ENCODE measurements at places on chromosomes 13 and 19. TPM values are rescaled to one million over a fixed set of nuclear protein-coding genes. Genes with fewer than 3 reads are reported as not detected.

The PDE4A gene
- 10.8 TPM for total RNA-seq

GRCh38 chr13:20973886-20974425, 71.4 kb upstream of the XPO4 start:
- H3K36me3 ChIP-seq = peaks cover 70% of the 10 kb centered on the region
- H3K4me3 ChIP-seq = no peak overlapping the region
- no peaks in the 10 kb centered on the region for H3K4me1 ChIP-seq
- H3K27ac ChIP-seq = no peak overlapping the region
- H3K27me3 ChIP-seq = no peaks in the 10 kb centered on the region

- no peak overlapping the region for H3K4me3 ChIP-seq
- DNase-seq = no peak
- no peaks in the 10 kb centered on the region for H3K36me3 ChIP-seq
These were observed 346.0 kb downstream of the ITGBL1 start for GRCh38 chr13:101798437-101798836.

- no peak overlapping the region for H3K27ac ChIP-seq
- H3K4me1 ChIP-seq = peaks cover 28% of the 10 kb centered on the region
- peaks cover 61% of the 10 kb centered on the region for H3K27me3 ChIP-seq
- DNase-seq = no peak
- no peaks in the 10 kb centered on the region for H3K36me3 ChIP-seq
These were observed 4.2 kb downstream of the PRR36 start for GRCh38 chr19:7869910-7870511.

The ZSCAN4 gene
- not detected for total RNA-seq

- H3K4me1 ChIP-seq = peaks cover 7% of the 10 kb centered on the region
- no peaks in the 10 kb centered on the region for H3K27me3 ChIP-seq
- DNase-seq = no peak
These were observed 4.0 kb upstream of the ZNF43 start for GRCh38 chr19:21839976-21840375.

DNA sequence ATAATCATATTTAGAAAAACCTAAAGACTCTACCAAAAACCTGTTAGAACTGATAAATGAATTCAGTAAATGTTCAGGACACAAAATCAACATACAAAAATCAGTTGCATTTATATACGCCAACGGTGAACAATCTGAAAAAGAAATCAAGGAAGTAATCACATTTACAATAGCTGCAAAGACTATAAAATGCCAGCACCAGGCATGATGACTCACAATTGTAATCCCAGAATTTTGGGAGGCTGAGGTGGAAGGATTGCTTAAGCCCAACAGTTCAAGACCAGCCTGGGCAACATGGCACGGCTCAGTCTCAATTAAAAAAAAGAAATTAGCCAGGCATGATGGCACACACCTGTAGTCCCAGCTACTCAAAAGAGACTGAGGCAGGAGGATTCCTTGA, 7.0 kb downstream of the ZNF562 start:
- H3K27ac ChIP-seq = no peak overlapping the region
- DNase-seq = no peak
- H3K36me3 ChIP-seq = peaks cover 3% of the 10 kb centered on the region
- no peak overlapping the region for H3K4me3 ChIP-seq
- no peaks in the 10 kb centered on the region for H3K27me3 ChIP-seq

The PRR20C gene
- total RNA-seq = not detected

DNA sequence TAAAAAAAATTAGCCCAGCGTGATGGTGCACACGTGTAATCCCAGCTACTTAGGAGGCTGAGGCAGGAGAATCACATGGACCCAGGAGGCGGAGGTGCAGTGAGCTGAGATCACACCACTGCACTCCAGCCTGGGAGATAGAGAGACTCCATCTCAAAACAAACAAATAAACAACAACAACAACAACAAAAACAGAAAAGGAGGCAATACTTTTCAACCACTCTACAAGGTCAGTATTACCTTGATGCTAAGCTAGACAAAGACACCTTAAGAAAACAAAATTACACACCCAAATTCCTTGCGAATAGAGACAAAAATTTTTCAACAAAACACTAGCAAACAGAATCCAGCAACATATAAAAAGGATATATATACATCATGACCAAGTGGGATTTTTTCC, 39.7 kb downstream of the PEPD start:
- no peak for DNase-seq
- no peaks in the 10 kb centered on the region for H3K36me3 ChIP-seq
- H3K4me1 ChIP-seq = no peaks in the 10 kb centered on the region
- H3K27me3 ChIP-seq = no peaks in the 10 kb centered on the region
- no peak overlapping the region for H3K4me3 ChIP-seq

DNA sequence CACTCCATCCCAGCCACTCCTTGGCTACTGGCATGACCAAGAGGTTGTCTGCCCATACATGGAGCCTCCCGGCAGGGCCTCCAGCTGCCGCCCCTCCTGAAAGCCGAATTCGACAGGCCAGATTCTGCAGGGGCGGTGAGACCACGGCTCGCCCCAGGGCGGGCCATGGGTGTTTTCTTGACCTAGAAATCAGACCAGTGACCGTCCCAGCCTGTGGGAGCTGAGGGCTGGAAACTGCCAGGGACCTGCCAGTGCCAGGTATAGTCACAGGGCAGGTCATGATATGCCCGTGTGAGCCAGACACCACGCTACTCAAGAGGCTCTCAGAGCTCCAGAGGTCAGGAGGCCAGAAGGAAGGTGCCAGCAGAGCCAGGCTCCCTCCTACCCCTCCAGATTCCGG, 16.8 kb downstream of the DAPK3 start:
- H3K4me1 ChIP-seq = no peaks in the 10 kb centered on the region
- DNase-seq = no peak
- no peaks in the 10 kb centered on the region for H3K27me3 ChIP-seq
- no peak overlapping the region for H3K27ac ChIP-seq

- DNase-seq = no peak
- H3K4me1 ChIP-seq = no peaks in the 10 kb centered on the region
- no peak overlapping the region for H3K27ac ChIP-seq
- H3K4me3 ChIP-seq = no peak overlapping the region
- no peaks in the 10 kb centered on the region for H3K36me3 ChIP-seq
These were observed 112.4 kb downstream of the KATNAL1 start for GRCh38 chr13:30194906-30195305.

DNA sequence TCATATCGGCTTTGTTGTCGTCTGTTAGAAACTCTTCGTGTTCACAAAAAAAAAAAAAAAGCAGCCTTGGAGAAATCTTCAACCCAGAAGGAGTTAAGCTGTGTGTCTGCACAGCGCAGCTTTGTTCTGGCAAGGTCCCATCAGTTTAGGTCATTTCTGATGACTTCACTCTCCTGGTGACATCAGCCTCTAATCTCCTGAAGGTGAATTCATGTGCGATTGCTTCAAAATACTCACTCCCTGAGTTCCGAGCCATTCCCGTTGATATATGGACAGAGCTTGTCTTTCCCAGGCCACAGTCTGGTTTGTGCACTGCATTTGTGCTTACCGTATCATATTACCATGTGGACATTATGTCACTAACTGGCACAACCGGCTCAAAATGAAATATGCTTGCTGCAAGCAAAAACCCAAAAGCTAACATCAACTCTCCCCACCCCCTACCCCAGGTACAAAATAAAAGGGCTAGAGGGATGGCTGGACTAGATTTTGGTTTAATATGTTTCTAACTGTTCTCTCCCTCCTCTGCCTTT, 342.4 kb downstream of the KCNRG start:
- H3K4me1 ChIP-seq = peaks cover 4% of the 10 kb centered on the region
- peak; percentile 25 for DNase-seq
- no peaks in the 10 kb centered on the region for H3K36me3 ChIP-seq
- peak overlapping the region; percentile 75 for H3K27ac ChIP-seq
- H3K27me3 ChIP-seq = no peaks in the 10 kb centered on the region
- no peak overlapping the region for H3K4me3 ChIP-seq

- H3K36me3 ChIP-seq = peaks cover 3% of the 10 kb centered on the region
- H3K4me3 ChIP-seq = peak overlapping the region; percentile 81
- H3K4me1 ChIP-seq = peaks cover 16% of the 10 kb centered on the region
These were observed 1.4 kb downstream of the ING1 start for GRCh38 chr13:110714797-110715394.

The CABP5 gene
- not detected for total RNA-seq

GRCh38 chr13:48393698-48394085, 19.2 kb downstream of the LPAR6 start:
- no peak overlapping the region for H3K27ac ChIP-seq
- no peaks in the 10 kb centered on the region for H3K27me3 ChIP-seq
- DNase-seq = no peak
- no peak overlapping the region for H3K4me3 ChIP-seq

The SELENOV gene
- not detected for total RNA-seq

The ZNF681 gene
- total RNA-seq = 4.6 TPM

- H3K4me3 ChIP-seq = no peak overlapping the region
- no peak overlapping the region for H3K27ac ChIP-seq
- H3K36me3 ChIP-seq = no peaks in the 10 kb centered on the region
- no peaks in the 10 kb centered on the region for H3K4me1 ChIP-seq
- DNase-seq = no peak
- H3K27me3 ChIP-seq = no peaks in the 10 kb centered on the region
These were observed 192.6 kb downstream of the MAB21L1 start for GRCh38 chr13:35283856-35284255.

GRCh38 chr19:20247016-20247683, 80.1 kb downstream of the ZNF486 start:
- H3K27me3 ChIP-seq = no peaks in the 10 kb centered on the region
- no peak overlapping the region for H3K4me3 ChIP-seq
- no peaks in the 10 kb centered on the region for H3K36me3 ChIP-seq
- no peaks in the 10 kb centered on the region for H3K4me1 ChIP-seq
- no peak overlapping the region for H3K27ac ChIP-seq
- DNase-seq = no peak

The FGF9 gene
- total RNA-seq = 1.2 TPM

The PGLYRP1 gene
- total RNA-seq = not detected

The KCNN4 gene
- 8.8 TPM for total RNA-seq

- H3K4me1 ChIP-seq = no peaks in the 10 kb centered on the region
- no peaks in the 10 kb centered on the region for H3K27me3 ChIP-seq
- no peak overlapping the region for H3K27ac ChIP-seq
- DNase-seq = no peak
- H3K36me3 ChIP-seq = no peaks in the 10 kb centered on the region
These were observed 187.5 kb upstream of the KL start for GRCh38 chr13:32828711-32829110.

The ELANE gene
- total RNA-seq = 2.1 TPM

The PRR20B gene
- total RNA-seq = not detected

DNA sequence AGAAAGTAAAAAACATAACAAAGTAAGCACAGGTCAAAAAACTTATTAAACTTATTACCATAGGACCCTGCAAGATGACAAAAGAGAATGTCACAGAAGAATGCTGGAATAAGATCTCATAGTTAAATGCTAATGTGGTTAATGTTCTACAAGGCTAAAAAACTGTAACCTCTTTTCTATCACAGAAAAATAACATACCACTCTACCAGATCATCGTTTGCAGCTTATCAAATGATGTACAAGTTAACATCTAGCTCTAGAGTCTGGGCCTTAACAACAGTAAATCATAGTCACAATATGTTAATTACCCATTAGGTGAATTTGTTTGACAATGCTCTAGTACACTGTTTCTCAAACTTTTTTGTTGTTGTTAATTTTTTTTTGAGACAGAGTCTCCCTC, 53.0 kb downstream of the NUFIP1 start:
- H3K27ac ChIP-seq = no peak overlapping the region
- no peaks in the 10 kb centered on the region for H3K27me3 ChIP-seq
- no peak overlapping the region for H3K4me3 ChIP-seq
- no peaks in the 10 kb centered on the region for H3K36me3 ChIP-seq
- DNase-seq = no peak

The SPTBN4 gene
- 14.9 TPM for total RNA-seq

GRCh38 chr19:48081106-48081505, 29.5 kb downstream of the PLA2G4C start:
- no peak overlapping the region for H3K27ac ChIP-seq
- H3K4me1 ChIP-seq = no peaks in the 10 kb centered on the region
- no peaks in the 10 kb centered on the region for H3K36me3 ChIP-seq
- DNase-seq = no peak
- no peak overlapping the region for H3K4me3 ChIP-seq

DNA sequence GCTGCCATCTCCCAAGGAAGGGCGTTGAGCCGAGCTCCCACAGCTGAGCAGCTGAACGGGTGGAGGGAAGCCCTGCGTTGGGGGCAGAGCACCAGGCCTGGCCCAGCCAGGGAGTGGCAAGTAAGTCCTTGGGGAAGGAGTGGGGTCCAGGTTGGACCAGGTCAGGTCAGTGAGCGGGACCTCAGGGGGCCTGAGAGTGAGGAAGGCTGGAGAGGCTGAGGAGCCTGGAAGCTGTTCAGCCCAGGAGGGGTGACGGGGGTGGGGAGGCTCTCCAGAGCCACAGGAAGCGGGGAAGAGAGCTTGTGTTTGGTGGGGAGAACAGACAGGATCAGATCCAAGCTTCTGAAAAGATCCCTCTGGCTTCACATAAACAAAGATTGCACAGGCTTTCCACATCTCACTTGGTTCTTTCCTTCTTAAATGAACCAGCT, 55.4 kb upstream of the ATP12A start:
- no peak overlapping the region for H3K27ac ChIP-seq
- H3K36me3 ChIP-seq = no peaks in the 10 kb centered on the region
- no peaks in the 10 kb centered on the region for H3K27me3 ChIP-seq
- no peaks in the 10 kb centered on the region for H3K4me1 ChIP-seq
- H3K4me3 ChIP-seq = no peak overlapping the region
- DNase-seq = no peak

The MATK gene
- total RNA-seq = 0.78 TPM

- no peak overlapping the region for H3K27ac ChIP-seq
- no peak overlapping the region for H3K4me3 ChIP-seq
- no peaks in the 10 kb centered on the region for H3K4me1 ChIP-seq
- DNase-seq = no peak
- no peaks in the 10 kb centered on the region for H3K27me3 ChIP-seq
These were observed 55.1 kb upstream of the CLDN10 start for GRCh38 chr13:95497381-95497807.

DNA sequence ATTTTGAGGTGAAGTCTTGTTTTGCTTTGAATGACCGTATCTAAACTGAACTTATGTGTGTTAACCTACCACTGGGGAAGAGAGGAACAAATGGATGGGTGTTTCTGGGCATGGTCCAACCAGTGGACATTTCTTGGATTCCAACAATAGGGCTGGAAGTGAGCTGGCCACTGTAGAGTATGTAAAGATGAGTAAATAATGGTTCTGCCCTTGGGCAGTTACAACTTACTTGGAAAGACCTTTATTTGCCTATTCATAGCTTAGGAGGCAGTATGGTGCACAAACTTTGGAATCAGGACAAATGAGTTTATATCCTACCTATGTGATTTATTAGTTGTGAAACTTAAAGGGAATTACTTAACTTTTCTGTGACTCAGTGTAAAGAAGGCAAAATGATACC, 429.5 kb downstream of the HS6ST3 start:
- no peak overlapping the region for H3K27ac ChIP-seq
- DNase-seq = no peak
- H3K4me1 ChIP-seq = no peaks in the 10 kb centered on the region
- no peaks in the 10 kb centered on the region for H3K36me3 ChIP-seq

The REEP6 gene
- 1.2 TPM for total RNA-seq

- H3K4me1 ChIP-seq = peaks cover 37% of the 10 kb centered on the region
- peak overlapping the region; percentile 80 for H3K4me3 ChIP-seq
- no peaks in the 10 kb centered on the region for H3K27me3 ChIP-seq
- no peak overlapping the region for H3K27ac ChIP-seq
- DNase-seq = no peak
These were observed 1.5 kb downstream of the RNF6 start for GRCh38 chr13:26220575-26220974.

- H3K27me3 ChIP-seq = no peaks in the 10 kb centered on the region
- no peak overlapping the region for H3K27ac ChIP-seq
- no peaks in the 10 kb centered on the region for H3K4me1 ChIP-seq
- H3K4me3 ChIP-seq = no peak overlapping the region
- no peak for DNase-seq
- peaks cover 40% of the 10 kb centered on the region for H3K36me3 ChIP-seq
These were observed 21.8 kb downstream of the RCBTB1 start for GRCh38 chr13:49563516-49563915.

Measured in tibial nerve (tissue), 4 donors.